ENCODE measurements at places on chromosomes 2 and 18.

- DNase-seq = no peak
Measured at GRCh38 chr2:179842498-179843153, 18.8 kb downstream of the ZNF385B start.

DNA sequence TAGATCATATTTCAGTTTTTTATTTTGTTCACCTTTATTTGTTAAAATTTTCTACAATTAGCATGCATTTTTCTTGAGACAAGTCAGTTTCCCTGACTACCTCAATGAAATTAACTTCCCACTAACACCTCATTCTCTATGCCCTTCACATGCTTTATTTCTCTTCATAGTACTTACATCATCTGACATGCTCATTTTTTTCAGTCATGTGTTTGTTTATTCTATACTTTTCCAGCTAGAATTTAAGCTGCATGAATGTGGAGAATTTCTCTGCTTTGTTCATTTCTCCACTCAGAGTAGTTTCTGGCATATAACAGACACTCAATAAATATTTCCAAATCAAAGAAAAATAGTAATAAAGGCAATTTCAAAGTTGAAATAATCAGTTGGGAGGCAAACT, 78.9 kb upstream of the SCN7A start:
- no peak for DNase-seq

DNA sequence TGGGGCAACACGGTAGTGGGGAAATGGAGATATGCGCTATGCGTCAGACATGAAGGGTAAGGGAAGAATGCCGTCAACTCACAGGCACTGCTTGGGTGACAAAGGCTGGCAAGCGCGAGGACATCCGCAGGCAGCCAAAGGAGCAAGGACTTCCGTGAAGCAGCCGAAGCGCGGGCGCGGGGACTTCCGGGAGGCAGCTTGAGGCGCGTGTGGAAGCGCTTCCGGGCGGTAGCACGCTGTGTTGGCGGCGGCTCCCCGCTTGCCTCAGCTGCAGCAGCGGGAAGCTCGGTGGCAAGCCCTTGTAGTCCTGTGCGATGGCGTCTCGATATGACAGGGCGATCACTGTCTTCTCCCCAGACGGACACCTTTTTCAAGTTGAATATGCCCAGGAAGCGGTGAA, at the start of gene PSMA8:
Gene PSMA8 (plus strand): TSS at position 218 of the 400 bp plus-strand sequence. CDS start 97 bp downstream, at position 315.
- DNase-seq = no peak

GRCh38 chr2:41933585-41934320, 114.1 kb upstream of the PKDCC start:
- DNase-seq = no peak

DNA sequence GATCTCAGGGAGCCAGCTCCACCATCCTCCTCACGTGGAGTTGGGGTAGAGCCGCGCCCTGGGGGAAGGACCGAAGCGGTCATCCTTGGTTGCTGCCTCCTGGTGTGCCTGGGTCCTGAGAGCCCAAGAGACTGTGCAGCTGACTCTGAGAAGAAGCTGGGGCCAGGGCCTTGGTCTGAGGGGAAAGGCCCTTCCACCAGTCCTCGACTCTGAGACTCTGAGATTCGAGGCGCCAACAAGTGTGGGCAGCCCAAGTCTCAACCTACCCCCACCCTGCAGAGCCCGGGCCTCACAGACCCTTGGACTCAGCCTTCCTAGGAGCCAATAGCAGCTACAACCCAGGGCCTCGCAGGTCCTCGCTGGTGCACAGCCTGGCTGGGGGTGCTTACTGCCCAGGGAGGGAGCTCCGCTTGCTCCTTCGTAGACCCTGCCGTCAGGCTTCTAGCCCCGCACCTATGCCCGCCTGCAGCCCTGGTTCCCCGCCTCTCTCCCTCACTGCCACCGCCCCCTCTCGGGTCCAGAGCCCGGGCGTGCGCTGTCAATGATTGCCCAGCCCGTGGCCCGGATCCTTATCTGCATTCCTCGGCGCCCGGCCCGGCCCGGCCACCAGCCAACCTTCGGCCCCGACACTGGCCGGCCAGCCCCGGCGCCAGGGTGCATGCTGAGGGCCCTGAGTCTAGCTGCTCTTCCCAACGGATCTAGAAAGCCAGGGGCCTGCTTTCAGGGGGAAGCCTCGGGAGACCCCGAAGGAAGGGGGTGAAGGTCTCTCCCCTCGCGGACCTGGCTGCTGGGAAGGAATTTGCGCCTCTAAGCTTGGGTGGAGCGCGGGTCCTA, 2.0 kb downstream of the IHH start:
- no peak for DNase-seq

- no peak for DNase-seq
Measured at GRCh38 chr2:238144262-238144661, 5.8 kb downstream of the KLHL30 start.

GRCh38 chr2:113218283-113219091, 44.7 kb downstream of the PSD4 start:
- DNase-seq = no peak

- no peak for DNase-seq
Measured at GRCh38 chr18:60295674-60296073, 76.9 kb downstream of the MC4R start.

DNA sequence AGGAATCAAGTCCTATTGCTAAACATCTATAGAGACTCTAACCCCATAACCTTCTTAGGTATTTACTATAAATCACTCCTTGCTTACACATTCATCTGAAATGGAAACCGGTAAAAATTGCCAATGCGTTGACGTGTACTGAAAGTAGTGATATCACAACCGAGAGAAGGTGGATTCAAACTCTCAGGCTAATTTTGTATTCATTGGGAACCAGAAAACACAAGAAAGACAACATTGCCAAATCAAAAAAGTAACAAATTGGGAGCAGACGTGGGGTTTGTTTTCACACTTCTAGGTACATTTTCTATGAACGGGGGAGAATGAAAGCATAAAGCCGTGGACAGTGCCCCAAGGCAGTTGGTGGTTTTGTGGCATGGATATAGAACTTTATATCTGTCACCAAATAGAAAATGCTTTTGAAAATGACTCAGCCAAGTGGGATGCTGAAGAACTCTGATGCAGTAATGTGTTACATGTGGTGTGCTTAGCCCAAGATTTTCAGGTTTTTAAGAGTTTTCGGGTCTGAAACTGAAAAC, 155.1 kb upstream of the RASGRP3 start:
- DNase-seq = no peak

DNA sequence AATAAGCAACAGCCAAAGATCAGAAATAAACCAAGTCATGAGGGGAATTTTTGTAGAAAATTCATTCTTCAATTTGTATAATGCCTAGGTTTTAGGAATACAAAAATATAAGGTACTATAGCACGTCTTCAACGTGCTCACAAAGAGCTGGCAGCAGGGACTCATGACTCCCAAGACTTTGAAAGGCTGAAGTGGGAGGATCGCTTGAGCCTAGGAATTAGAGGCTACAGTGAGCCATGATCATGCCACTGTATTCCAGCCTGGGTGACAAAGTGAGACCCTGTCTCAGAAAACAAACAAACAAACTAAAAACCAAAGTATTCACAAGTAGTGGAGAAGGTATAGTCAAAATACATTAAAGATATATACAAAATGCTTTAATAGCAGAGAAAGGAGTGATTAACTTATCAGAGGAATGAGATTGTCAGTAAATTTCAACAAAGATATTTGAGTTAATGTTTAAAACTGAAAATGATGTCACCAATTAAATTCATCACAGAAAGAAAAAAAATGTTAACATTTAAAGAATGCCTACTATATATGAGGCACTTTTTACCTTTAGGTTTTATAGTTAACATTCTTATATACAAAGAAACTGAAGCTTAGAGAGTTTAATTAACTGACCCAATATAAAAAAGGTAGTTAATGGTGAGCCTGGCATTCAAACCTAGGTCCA, 3.2 kb downstream of the WDR33 start:
- DNase-seq = no peak

- no peak for DNase-seq
Measured at GRCh38 chr18:77138270-77138669, 5.7 kb upstream of the MBP start.

DNA sequence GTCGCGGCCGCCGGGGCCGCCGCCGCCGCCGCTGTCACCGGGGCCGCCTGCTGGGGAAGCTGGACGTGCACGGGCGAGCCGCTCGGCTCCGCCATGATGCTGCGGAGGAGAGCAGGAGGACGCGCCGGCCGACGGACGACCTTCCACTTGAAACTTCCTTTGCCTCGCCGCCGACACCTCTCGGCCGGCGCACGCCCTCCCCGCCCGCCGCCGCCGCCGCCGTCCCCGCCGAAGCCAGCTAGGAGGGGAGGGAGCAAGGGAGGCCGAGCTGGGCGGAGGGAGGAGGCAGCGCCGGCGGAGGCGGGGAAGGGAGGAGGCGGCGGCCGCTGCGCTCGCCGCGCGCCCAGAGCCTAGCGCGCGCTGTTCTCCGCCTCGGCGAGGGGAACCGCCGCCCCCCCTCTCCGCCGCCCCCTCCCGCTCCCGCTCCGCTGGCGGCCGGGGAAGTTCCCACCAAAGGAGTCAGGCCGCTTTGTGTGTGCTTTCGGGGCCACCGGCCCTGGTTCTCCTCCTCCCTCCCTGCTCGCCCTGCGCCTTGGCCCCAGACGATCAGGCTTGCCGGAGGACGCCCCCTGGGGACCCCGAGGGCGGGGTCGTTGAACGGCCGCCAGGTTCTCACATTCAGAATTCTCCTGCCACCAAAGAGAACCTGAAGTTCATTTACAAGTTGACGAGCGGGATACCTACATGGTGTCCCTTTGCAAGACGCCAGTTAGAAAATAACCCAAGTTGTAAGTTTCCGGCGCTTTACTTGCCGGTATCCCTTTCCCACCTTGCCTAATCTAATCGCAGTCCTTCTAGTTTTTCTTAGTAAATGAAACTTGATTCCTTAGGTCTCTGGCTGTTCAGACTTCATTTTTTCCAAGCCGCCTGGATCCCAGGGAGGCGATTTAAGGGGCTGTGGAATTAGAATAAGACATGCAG, at the start of gene STK39:
Gene STK39 (minus strand): TSS at position 255 of the 921 bp plus-strand sequence. CDS start 160 bp downstream, at position 95.
- DNase-seq = no peak

GRCh38 chr18:33839452-33840211, 261.6 kb downstream of the ASXL3 start:
- no peak for DNase-seq

- DNase-seq = no peak
Measured at GRCh38 chr18:13372531-13372951, 154.0 kb downstream of the LDLRAD4 start.

DNA sequence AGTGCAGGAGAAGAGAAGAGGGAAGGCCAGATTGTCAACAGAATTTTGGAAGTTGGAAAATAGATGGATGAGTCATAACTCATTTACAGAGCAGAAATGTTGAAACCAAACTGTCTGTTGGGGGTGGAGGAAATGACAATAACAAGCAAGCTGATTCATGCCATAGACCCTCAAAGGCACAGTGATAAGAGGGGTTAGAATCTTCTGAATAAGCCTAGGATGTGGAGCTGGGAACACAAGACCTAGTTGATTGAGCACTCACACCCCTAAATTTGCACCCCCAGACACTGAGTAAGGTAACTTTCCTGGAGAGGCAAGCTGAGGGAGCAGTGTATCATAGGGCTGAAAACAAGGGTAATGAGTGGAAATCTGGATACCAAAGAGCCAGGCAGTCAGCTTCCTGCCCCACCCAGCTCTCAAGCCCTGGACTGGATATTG, 141.4 kb downstream of the SCG2 start:
- no peak for DNase-seq

GRCh38 chr18:3584897-3585460, 135.0 kb downstream of the TGIF1 start:
- no peak for DNase-seq

- no peak for DNase-seq
Measured at GRCh38 chr2:15532996-15533395, 28.1 kb downstream of the NBAS start.

- DNase-seq = no peak
Measured at GRCh38 chr2:11408959-11409571, 56.9 kb downstream of the E2F6 start.

- DNase-seq = peak; percentile 68
Measured at GRCh38 chr2:1731447-1731962, 12.8 kb downstream of the PXDN start.

GRCh38 chr2:101140237-101140636, 10.9 kb downstream of the TBC1D8 start:
- DNase-seq = no peak

DNA sequence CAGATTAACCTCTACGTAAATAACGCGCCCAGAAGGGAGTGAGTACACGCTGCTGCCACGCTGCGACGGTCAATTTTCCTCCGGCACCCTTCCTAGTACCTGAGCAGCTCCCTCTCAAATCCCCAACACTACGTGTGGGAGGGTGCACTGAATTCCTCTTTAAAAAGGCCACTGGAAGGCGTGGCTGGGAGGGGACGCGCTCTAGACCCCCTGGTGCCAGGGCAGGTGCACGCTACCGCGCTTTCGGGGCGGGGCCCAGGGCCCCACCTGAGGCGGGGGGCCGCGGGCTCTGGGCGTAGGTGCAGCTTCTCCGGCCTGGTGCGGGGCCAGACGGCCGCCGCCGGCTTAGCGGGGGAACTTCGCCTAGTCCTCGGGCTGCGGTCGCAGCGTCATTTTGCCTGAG, 668 bp upstream of the ANKRD12 start:
- peak; percentile 86 for DNase-seq

GRCh38 chr2:239903210-239903609, 121.9 kb downstream of the NDUFA10 start:
- DNase-seq = no peak

- no peak for DNase-seq
Measured at GRCh38 chr2:23157812-23158211, 227.2 kb upstream of the KLHL29 start.

DNA sequence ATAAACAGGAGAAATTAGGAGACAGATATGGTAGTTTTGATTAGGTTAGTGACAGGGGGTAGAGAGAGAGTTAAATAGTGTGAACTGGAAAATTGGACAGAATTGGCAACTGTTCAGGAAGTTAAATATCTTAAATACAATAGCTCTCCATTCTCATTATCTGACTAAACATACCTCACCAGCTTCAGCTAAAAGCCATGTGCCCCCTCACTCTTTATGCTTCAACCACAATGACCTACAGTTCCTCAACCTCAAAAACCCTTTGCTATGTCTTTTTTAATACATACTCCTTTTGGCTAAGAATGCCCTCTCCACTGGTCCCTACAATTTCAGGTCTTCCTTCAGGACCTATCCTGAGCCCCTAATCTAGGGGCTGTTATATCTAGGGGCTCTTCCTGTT, 740.2 kb upstream of the ZEB2 start:
- no peak for DNase-seq

- DNase-seq = no peak
Measured at GRCh38 chr2:230790981-230791380, 73.8 kb upstream of the ITM2C start.

GRCh38 chr2:116915673-116916072, 898.8 kb upstream of the DDX18 start:
- no peak for DNase-seq

DNA sequence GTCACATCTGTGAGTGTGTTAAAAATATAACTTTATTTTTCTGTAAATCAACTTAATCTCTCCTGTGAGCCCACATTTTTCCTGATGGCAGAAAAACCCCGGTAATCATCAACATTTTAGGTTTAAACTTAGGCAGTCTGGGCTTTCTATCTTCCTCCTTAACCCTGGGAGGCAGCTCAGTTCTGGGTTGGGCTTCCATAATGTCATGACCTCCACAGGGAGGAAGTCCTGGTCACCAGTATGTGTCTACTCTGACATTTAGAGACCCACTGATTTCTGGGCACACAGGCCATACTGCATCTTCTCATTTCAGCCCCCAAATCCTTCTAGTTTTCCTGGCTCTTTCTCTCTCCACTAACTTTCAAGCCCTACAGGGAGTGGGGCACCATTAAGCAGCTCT, 181.2 kb downstream of the DYSF start:
- DNase-seq = no peak
